ENCODE measurements at places on chromosomes 5 and 9.

DNA sequence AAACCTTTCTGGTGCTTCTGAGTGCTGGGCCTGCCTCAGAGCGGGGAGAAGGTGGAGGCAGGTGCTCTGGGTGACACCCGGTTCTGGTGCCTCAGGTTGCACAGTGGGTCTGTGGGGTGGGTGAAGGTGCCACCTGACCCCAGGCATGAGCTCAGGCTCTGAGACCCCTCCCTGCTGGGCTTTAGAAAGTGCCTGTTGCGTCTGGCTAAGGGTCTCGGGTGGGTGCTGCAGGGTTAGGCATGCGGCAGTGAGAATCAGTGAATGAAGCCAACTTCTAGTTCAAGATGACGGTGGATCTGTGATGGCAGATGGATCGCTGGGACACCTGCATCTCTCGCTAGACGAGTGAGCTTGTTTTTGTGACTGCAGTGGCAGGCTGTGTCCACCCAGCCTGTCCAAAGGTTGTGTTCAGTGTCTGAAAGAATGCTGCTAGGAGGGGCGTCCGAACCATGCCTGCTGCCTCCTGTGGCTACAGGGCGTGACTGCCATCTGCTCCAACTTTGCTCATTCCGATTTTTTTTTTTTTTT is 5.0 kb downstream of the SQSTM1 start:
- no peak for DNase-seq

DNA sequence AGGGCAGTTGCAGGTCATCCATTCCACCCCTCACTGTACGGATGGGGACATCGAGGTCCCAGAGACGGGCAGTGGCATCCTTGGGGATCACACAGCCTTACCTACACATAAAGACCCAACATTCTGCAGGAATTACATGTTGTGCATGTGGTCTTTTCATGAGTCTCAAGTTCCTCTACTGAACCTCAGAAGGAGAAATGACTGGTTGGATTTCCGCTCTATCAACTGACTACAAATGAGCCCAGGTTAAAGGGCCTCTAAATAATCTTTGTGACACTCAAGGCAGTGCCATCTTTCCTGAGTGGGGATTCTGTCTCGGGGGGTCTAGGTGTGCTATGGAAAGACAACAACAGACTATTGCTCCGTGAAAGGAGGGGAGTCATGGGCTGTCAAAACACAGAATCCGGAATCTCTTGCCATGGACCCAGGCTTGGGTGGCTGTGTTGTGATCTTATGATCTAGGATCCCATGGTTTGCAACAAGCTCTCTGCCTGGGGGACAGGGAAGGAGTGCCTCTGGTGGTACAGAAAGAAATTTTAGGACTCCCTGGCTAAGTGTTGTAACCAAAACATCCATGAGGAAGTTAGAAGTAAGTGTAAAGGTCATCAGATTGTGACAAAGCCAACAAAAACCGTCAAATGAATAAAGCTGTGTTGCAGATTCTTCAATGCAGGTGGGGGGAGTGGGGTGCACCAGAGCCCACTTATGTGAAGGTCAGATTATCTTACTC is 1.9 kb upstream of the SLC31A2 start:
- DNase-seq: no peak

DNA sequence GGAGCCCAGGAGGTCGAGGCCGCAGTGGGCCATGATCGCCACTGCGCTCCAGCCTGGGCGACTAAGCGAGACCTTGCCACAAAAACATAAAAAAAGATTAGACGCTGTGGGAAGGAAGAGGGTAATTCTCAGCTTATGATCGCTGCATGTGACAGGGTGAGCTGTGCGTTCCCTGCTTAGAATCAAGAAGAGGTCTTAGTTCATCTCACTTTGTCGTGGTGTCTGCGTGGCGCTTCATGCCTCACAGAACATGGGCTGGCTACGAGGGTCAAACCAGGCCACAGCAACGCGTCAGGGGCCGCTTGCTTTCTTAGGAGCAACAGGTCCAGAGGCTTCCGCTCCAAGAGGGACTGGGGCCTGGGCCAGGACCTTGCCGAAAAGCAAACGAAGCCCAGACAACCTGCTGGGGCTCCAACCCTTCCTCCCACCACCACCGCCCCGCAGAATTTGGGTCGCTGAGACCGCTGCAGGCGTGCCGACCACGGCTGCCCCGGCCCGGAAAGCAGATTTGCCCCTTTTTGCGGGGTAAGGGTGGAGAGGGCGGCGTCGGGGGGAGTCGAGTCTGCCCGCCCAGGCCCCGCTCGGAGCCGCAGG is 10.0 kb upstream of the GRIN1 start:
- no peak for DNase-seq

DNA sequence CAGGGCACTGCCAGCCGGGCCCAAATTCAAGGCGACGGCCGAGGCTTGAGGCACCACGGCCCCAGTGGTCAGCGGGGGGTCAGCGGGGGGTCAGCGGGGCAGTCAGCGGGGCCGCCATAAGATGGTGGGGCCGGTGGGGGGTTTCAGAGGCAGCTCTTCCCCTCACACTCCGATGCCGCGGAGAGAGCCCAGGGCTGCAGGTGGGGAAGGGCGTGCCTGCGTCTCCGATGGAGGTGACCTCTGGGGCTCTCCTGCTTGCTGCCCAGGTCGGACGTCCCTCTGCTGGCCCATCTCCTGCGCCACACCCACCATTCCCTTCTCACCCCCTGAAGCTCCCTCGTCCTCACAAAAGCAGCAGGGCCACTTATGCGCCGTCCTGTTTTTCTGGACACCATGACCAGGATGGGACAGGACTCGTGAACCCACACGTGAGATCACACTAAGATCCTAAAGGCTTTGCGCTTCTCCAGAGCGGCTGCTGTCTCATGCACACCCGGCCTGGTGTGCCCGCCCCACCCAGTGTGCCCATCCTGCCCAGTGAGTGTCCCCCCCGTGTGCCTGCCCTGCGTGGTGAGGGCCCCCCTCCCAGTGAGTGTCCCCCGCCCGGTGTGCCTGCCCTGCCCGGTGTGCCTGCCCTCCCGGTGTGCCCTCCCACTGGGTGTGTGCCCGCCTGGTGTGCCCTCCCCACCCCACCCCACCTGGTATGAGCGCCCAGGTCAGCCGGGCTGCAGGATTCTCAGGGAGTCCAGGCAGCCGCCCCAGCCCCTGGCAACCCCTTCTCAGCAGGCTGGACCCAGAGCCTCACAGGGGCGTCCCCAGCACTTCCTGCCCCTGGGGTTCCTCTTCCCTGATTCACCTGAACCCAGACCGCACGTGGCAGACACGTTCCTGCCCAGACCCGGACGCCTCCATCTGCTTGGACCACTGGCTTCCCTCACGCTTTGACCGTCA is 48.7 kb upstream of the NKD2 start:
- DNase-seq: no peak

Data from activated CD4-positive, alpha-beta T cell treated with anti-CD3 and anti-CD28 coated beads for 4 hours (primary cell).